ENCODE measurements at places on chromosomes 12 and 14. TPM values are rescaled to one million over a fixed set of nuclear protein-coding genes. Genes with fewer than 3 reads are reported as not detected.

GRCh38 chr12:92294676-92295440 is 149.2 kb upstream of the BTG1 start:
- H3K27ac ChIP-seq, result no peak overlapping the region
- DNase-seq, result no peak
- no peaks in the 10 kb centered on the region for H3K4me1 ChIP-seq
- H3K4me3 ChIP-seq, result no peak overlapping the region

GRCh38 chr12:52670961-52671360 is 9.2 kb downstream of the KRT1 start:
- no peak overlapping the region for H3K27ac ChIP-seq
- no peaks in the 10 kb centered on the region for H3K4me1 ChIP-seq
- no peaks in the 10 kb centered on the region for H3K27me3 ChIP-seq
- no peaks in the 10 kb centered on the region for H3K36me3 ChIP-seq

DNA sequence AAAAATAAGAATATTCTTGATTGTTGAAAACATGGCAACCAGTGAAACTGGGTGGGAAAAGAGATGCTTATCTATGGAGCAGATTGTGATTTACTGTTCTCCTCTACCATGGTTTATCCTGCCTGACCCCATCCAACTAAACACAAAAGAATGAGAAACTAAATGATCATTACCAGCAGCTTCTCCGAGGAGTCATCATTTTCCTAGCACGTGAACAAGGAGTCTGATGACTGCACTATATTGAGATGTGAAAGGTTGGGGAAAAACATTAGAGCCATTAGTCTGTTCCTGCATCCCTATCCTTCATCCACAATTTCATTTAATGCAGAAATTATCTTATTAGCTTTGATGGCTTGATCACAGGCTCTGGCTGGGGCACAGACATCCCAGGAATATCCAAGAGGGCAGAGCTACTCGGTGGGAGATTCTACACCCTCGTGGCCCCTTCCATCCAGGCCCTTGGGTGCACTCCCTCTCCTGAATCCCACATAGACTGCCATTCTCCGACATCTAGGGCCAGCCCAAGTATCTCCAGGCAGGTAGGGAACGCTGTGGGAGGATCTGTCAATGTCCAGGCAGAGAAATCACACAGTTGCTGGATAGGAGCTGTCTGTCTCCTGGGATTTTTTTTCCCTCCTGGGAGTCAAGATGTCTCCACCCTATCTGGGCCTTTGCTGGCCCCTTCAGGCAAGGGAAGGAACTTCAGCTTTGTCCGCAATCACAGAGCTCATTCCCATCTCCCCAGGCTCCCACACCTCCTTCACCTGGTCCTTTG is 43.3 kb upstream of the DHRS4 start:
- DNase-seq, result no peak
- no peak overlapping the region for H3K27ac ChIP-seq
- no peaks in the 10 kb centered on the region for H3K36me3 ChIP-seq
- no peaks in the 10 kb centered on the region for H3K4me1 ChIP-seq
- H3K27me3 ChIP-seq, result no peaks in the 10 kb centered on the region

DNA sequence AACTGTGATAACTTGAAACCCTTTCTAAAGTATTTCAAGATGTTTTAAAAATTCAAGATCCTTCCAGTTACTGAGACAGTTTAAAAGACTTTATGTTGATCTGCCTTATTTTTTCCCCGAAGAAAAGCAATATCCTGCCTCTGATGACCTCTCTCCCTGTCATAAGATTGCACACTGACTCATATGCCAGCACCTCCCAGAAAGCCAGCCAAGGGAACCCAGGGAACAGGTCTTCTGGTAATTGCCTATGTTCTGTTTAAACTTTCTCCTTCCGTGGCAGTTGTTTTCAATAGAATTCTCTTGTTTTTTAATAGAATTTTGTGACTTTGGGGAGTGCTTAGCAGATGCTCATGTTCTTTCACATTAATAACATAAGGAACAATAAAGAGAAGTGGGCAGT is 300.2 kb upstream of the PRKD1 start:
- H3K36me3 ChIP-seq, result no peaks in the 10 kb centered on the region
- DNase-seq, result no peak
- H3K27ac ChIP-seq, result no peak overlapping the region
- H3K4me3 ChIP-seq, result no peak overlapping the region
- H3K4me1 ChIP-seq, result peaks cover 10% of the 10 kb centered on the region
- no peaks in the 10 kb centered on the region for H3K27me3 ChIP-seq

- H3K4me3 ChIP-seq, result no peak overlapping the region
- H3K4me1 ChIP-seq, result no peaks in the 10 kb centered on the region
- H3K27ac ChIP-seq, result no peak overlapping the region
- H3K36me3 ChIP-seq, result no peaks in the 10 kb centered on the region
- no peak for DNase-seq
Measured at GRCh38 chr12:127620735-127621355, 646.1 kb upstream of the TMEM132C start.

- peaks cover 4% of the 10 kb centered on the region for H3K4me1 ChIP-seq
- no peaks in the 10 kb centered on the region for H3K36me3 ChIP-seq
- H3K4me3 ChIP-seq, result no peak overlapping the region
- H3K27ac ChIP-seq, result peak overlapping the region; percentile 78
- no peaks in the 10 kb centered on the region for H3K27me3 ChIP-seq
- no peak for DNase-seq
Measured at GRCh38 chr12:93593843-93594242, 21.4 kb downstream of the SOCS2 start.

- H3K27ac ChIP-seq, result no peak overlapping the region
- no peaks in the 10 kb centered on the region for H3K27me3 ChIP-seq
- DNase-seq, result no peak
- H3K4me1 ChIP-seq, result no peaks in the 10 kb centered on the region
- no peaks in the 10 kb centered on the region for H3K36me3 ChIP-seq
- no peak overlapping the region for H3K4me3 ChIP-seq
Measured at GRCh38 chr14:54116198-54116885, 159.7 kb upstream of the BMP4 start.

- no peak overlapping the region for H3K4me3 ChIP-seq
- no peaks in the 10 kb centered on the region for H3K36me3 ChIP-seq
- no peaks in the 10 kb centered on the region for H3K4me1 ChIP-seq
- H3K27ac ChIP-seq, result no peak overlapping the region
Measured at GRCh38 chr14:100172811-100173210, 13.4 kb upstream of the DEGS2 start.

GRCh38 chr12:54968181-54968730 is 16.3 kb downstream of the TESPA1 start:
- H3K4me1 ChIP-seq, result no peaks in the 10 kb centered on the region
- H3K27ac ChIP-seq, result no peak overlapping the region
- no peak for DNase-seq
- no peaks in the 10 kb centered on the region for H3K27me3 ChIP-seq

DNA sequence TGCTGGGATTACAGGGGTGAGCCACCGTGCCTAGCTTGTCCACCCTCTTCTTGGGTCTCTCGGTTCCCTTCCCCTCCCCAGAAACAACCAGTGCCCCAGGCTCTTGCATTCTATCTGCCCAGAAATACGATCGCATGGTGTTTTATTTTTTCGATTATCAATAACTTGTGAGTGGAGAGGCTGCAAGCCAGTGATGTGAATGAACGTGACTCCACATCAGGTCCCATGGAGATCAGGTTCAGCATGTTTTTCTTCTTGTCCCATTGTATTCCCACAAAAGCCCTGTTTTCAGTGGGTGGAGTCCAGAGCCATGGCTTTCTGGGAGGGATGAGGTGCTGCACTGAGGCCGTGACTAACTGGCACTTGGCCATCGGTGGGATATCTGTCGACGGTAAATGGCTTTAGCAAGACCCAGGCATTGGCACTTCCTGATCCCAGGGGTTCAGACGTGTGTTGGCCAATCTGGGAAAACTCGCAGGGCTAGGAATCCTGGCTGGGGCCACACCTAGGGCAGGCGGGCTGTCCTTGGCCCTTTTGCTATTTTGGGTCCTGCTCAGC is 12.7 kb upstream of the HNF1A start:
- no peak overlapping the region for H3K4me3 ChIP-seq
- DNase-seq, result no peak
- no peaks in the 10 kb centered on the region for H3K27me3 ChIP-seq

GRCh38 chr14:64394423-64394822 is 6.3 kb downstream of the MTHFD1 start:
- DNase-seq, result no peak
- no peaks in the 10 kb centered on the region for H3K27me3 ChIP-seq
- H3K4me3 ChIP-seq, result no peak overlapping the region
- H3K27ac ChIP-seq, result no peak overlapping the region
- peaks cover 6% of the 10 kb centered on the region for H3K36me3 ChIP-seq
- no peaks in the 10 kb centered on the region for H3K4me1 ChIP-seq

GRCh38 chr12:29086325-29087271 is 62.5 kb upstream of the FAR2 start:
- no peaks in the 10 kb centered on the region for H3K27me3 ChIP-seq
- H3K27ac ChIP-seq, result no peak overlapping the region
- H3K36me3 ChIP-seq, result no peaks in the 10 kb centered on the region
- H3K4me1 ChIP-seq, result no peaks in the 10 kb centered on the region
- no peak overlapping the region for H3K4me3 ChIP-seq

DNA sequence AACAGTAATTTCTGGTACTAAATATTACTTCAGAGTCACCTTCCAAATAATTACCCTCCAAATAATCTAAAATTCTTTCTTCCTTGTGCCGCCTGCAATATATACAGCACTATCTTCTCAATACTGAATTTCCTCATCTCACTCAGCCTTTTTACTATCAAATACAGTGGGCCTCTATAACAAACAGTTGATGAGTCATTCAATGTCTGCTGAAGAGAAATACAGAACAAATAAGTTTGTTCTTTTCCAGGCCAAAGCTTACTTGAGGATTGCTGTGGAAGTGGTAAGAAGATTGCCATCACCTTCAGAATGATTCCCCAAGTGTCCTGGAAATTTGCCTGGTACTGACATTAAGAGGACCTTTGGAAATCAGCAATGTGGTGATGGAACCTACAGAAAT is 218.2 kb upstream of the ARHGAP5 start:
- H3K36me3 ChIP-seq, result no peaks in the 10 kb centered on the region
- H3K27me3 ChIP-seq, result no peaks in the 10 kb centered on the region
- H3K4me1 ChIP-seq, result no peaks in the 10 kb centered on the region

Gene CD4
- 7.3 TPM for total RNA-seq

Gene CLEC9A
- not detected for total RNA-seq

Gene STAC3
- 0.48 TPM for total RNA-seq

Gene CFAP54
- total RNA-seq, result not detected

Gene FAM90A1
- not detected for total RNA-seq

Gene LHX5
- not detected for total RNA-seq

Gene KRT77
- not detected for total RNA-seq

Gene ITGA7
- total RNA-seq, result 291 TPM

Gene CPNE6
- total RNA-seq, result not detected

Gene GPD1
- 8.8 TPM for total RNA-seq

Data from right atrium auricular region (tissue), 2 donors.